ENCODE measurements at places on chromosomes 2 and 18.

- no peak for DNase-seq
Measured at GRCh38 chr2:8984855-8985254, 18.6 kb downstream of the MBOAT2 start.

DNA sequence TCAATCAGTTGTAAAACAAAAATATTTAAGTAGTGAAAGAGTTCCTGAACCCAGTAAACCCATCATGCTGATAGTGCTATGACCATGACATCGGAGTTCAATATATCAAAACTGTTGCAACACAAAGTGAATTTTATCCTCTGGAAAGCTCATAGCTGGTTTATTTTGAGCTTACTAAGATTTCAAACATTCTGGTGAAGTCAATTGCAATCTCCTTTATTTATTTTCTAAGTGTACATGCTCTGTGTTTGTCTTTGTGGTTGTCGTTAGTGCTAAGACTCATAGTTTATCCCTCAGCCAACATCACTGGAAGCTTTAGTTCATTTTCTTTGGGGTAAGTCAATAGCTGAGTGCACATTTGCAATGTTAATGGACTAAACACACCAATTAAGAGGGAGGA is 91.9 kb downstream of the QPCT start:
- DNase-seq = no peak

GRCh38 chr18:67938660-67939059 is 422.1 kb upstream of the DSEL start:
- DNase-seq = no peak

- no peak for DNase-seq
Measured at GRCh38 chr18:3114026-3114425, 101.1 kb upstream of the LPIN2 start.

GRCh38 chr2:239233576-239233975 is 167.2 kb downstream of the HDAC4 start:
- no peak for DNase-seq

GRCh38 chr2:1600191-1601066 is 143.9 kb downstream of the PXDN start:
- DNase-seq = no peak
